Stimulated activated CD4-positive, alpha-beta T cell treated with anti-CD3 and anti-CD28 coated beads, Interleukin-2, amount 100 ng/mL, for 24 hours (primary cell): ENCODE measurements at places on chromosomes 12 and 14.

DNA sequence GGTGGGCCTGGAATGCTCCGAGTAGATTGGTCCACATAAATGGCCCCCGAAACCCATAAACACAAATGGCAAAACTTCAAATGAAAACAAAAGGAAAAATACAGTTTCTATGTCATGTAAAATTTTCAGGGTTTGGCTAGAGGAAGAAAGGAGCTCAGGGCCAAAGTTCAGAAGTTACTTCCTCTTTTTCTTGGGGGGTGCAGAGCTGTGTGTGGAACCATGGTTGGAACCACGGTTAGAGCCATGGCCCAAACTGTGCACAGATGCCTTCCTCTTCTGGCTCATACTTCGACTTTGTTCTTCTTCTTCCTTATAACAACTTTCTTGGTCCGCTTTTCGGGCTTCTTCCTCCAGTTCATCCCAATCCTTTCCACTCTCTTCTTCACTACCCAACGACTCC, 51.7 kb downstream of the MGST1 start:
- no peak for DNase-seq

- DNase-seq = no peak
Measured at GRCh38 chr14:23141706-23142444, 22.8 kb upstream of the CEBPE start.

DNA sequence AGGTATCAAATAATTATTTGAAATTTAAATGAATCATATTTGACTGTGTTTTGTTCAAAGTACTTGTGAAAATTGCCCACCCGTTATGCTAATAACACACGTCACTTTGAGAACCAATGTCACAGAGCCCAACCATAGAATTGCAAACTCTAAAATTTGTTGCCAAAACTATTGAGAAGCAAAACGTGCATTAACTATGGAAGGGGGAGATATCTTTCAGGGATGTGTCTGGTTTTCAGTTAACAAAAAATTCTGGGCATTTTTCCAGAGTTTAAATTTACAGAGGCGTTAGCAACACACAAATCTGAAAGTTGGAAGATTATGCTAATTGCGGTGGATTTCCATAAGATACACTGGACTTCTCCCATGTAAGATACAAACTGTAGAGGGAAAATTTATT, 371.8 kb upstream of the E2F7 start:
- DNase-seq = no peak

DNA sequence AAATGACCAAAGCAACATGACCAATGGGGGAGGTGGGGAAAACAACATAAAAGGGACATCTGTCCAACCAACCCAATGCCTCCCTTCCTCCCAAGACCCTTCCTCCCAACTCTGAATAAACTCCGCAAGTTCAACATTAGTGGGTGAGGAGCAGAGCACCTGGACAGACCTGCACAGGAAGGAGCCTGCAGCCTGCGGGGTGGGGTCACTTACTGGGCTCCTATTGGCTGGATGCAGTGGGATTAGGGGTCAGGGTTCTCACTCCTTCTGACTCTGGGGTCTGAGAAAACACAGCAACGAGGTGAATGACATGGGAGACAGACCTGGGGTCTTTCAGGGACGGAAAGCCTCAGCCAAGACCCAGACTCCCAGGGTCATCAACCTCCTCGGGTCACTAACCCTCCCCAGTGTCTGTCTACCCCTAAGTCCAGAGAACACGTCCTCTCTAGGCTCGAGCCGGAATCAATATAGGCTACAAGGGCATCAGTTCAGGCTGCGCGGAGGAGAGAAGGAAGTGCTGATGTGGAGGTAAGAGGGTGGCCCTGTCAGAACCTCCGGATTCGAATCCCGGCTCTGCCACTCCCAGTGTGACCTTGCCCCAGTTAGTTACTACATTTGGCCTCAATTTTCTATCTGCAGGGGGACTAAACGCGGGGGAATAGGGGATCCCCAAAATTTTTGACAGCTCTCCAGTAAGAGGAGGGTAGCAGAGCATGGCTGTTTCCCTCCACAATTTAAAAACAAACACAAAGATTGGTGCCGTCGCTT, 860 bp downstream of the NDRG2 start:
- DNase-seq = no peak

DNA sequence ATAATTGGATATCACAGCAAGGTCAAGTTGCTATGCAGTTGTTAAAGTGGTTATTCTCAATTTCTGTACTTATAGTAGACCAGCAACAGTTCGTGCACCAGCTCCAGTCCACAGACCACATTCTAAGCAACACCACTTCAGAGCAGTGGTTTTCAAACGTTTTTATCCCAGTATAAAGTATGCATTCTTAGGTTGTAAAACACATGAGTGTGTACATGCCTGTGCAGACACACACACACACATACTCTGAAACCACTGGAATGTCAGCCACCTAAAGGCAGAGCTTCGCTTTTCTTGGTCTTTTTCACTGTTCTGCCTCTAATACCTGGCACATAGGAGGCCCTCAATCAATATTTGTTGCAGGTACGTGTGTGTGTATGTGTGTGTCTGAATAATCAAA, 22.2 kb upstream of the C12orf71 start:
- DNase-seq = no peak

DNA sequence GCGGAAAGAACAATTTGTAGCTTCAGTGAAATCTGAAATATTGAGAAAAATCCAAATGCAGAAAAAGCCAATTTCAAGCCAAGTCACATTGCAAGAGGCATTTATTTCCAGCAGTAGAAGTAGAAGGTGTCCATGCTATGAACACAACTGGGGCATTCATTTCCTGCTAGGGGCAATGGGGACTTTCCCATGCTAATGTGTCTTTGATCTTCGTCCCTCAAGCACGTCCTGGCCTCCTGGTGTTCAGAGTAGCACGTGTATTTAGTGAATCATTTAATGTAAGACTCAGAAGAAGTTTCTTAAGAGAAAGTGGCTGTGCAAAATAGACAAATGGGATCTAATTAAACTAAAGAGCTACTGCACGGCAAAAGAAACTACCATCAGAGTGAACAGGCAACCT, 267.9 kb downstream of the TMEM132C start:
- DNase-seq = no peak

- DNase-seq = no peak
Measured at GRCh38 chr14:99430491-99430890, 50.2 kb downstream of the SETD3 start.

DNA sequence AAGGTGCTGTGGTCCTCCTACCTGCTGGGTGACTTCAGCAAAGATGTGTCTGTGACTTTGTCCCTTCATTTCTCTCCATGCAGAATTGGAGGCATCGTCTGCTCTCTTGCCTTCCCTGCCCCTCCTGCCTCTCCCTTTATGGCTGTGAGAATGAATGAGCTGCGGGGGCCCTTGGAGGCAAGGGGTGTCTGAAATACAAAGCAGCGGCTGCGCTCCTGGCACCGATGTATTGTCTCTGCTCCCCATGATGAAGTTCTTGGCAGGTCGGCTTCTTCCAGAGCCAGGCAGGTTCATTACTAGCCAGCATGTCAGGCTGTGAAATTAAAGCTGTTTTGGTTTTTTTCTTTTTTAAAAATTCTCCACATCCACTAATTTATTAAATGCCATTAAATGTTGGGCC, 194.5 kb downstream of the TSPAN9 start:
- no peak for DNase-seq

- peak; percentile 57 for DNase-seq
Measured at GRCh38 chr12:65602610-65603295, 221.5 kb upstream of the HMGA2 start.

GRCh38 chr12:14577344-14577743, 9.7 kb upstream of the PLBD1 start:
- DNase-seq = no peak

DNA sequence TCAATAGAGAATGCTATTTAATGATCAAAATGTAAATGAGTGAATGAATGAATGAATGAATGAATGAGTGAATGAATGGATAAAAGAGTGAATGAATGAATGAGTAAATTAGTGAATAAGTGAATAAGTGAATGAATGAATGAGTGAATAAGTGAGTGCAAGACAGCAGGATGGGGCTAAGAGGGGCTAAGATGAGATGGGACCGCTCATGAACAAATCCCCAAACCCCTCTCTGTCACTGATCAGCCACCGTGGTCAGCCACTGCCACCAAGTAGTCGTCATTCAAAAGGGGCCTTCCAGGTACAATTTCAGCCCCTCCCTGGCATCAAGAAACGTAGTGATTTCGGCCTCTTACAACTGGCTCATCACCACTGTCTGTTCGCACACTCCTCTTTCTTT, 79.2 kb downstream of the BCL11B start:
- no peak for DNase-seq

- DNase-seq = no peak
Measured at GRCh38 chr14:38958589-38958988, 144.4 kb downstream of the SEC23A start.

DNA sequence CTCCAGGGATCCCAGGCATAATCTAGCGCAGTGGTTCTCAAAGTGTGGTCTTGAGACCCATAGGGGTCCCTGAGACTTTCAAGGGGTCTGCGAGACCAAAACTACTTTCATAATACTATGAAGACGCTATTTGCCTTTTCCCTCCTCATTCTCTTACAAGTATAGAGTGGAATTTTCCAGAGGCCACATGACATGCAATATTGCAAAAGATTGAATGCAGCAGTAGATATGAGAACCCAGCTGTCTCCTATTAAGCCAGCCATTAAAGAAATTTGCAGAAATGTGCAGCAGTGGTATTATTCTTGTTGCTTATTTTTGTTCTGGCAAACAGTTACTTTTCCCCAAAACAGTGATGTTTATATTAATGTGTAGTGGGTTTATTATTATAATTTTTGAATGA, 62.8 kb downstream of the VWF start:
- DNase-seq = no peak

GRCh38 chr12:29771786-29772185, 12.0 kb downstream of the TMTC1 start:
- no peak for DNase-seq

- DNase-seq = peak; percentile 61
Measured at GRCh38 chr14:74401504-74402241, 24.3 kb downstream of the SYNDIG1L start.

GRCh38 chr12:64813723-64814122, 10.7 kb upstream of the TBC1D30 start:
- no peak for DNase-seq

DNA sequence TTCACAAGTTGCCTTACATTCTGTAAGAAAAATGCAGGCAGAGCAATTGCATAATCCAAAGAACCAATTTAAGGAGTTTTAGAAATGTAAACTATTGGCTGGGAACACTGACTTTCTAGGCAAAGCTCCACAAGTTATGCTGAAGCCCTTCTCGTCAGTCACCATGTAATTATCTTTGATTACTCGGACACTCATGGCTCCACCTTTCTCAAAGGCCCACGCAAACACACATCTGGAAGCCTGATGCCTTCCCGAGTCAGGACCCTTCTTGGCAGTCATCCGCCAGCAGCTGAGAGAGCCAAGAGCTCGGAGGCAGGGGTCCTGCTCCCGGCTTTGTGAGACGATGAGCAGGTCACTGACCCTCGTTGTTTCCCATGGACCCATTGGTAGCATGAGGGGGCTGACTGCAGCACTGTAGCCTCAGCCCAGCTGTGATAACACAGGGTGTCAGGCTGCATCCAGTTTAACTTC, 202.2 kb downstream of the TMEM132D start:
- DNase-seq = no peak

- DNase-seq = no peak
Measured at GRCh38 chr12:80938397-80938796, 663 bp upstream of the LIN7A start.

GRCh38 chr12:51591016-51591901, at the start of gene SCN8A:
SCN8A (plus strand) TSS chr12:51591233; CDS start chr12:51662818, 71,585 bp downstream.
- DNase-seq = peak; percentile 66

GRCh38 chr12:91515944-91516694, 333.5 kb upstream of the DCN start:
- no peak for DNase-seq

- DNase-seq = no peak
Measured at GRCh38 chr14:20468764-20469241, 403 bp upstream of the PNP start.

DNA sequence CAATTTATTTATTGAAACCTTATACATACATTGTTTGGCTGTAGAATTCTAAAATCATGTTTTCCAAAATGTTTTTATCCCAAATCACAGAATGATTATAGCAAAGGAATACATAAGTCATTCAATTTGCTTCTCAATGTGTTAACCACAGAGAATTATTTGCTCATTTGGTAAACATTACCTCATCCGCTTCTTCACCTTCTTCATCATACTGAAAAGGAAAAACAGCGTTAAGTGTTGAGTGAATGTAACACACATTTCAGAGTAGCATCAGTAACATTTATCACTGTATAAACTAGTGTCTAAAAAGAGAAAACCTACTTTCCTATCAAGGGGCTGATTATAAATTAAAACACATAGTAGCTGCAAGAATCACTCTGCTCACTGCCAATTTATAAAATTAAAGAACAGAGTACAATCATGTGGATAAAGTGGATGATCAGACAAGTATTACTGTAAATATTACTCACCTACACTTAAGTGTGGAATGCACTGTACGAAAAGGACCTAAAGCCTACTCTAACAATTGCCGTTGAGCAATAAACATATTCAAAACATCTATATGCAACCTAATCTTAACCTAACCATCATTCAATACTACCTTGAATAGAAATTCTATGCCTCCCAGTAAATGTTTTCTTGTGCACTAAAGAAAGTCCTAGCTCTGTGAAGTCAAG, 18.1 kb upstream of the PHLDA1 start:
- DNase-seq = no peak

- no peak for DNase-seq
Measured at GRCh38 chr12:1692895-1693610, 2.2 kb downstream of the ADIPOR2 start.

DNA sequence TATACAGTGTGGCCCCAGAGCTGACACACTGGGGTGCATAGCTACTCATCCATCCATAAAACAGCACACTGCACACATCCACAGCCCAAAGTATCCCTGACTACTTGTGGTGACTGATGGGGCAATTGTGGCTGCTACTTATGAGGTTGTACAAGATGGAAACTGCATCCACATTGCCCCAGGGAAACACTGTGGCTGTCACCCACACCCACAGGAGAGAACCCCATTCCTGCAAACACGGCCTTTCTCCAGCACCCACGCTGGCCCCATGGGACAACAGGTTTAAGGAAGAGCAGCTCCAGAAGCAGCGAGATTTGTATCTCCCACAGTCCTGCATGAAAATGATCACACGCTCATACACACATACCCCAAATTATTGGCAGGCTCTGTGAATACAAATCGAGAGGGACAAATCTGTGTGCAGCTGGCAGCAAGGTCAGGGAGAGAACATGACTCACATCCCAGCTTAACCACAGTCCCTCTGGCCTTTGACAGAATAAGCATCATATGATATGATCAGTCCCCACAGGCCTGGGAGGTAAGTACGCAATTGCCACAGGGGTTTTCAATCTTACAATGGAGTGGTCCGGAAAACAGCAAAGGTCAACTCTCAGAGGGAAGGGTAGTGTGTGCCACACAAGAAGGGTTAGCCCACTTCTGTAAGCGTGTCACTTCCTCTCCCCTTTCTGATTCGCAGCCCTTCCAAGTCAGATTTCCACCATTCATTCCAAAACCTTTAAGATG, 61.9 kb downstream of the ESR2 start:
- no peak for DNase-seq

GRCh38 chr12:42666671-42667243, 77.2 kb upstream of the PRICKLE1 start:
- no peak for DNase-seq
